ENCODE measurements at places on chromosomes 1 and 21.

DNA sequence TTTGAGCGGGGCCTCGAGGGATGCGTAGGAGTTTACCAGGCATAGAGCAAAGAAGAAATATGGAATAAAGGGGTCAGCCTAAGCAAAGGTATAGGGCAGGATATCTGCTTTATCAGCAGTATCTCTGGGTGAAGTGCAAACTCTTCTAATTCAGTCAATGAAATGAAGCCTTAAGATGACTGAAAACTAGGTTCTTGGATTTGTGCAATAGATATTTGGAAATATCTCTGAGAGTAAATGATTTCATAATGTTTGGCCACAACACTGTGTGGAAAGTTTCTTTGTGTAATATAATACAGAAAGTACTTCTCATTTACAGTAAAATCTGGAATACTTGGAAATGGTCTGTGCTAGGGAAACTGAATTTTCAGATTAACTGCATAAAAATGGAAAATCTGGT, 26.1 kb downstream of the KCNJ15 start:
- DNase-seq = no peak

- no peak for DNase-seq
These were observed 60.9 kb downstream of the FGGY start for GRCh38 chr1:59357645-59358320.

GRCh38 chr1:196387766-196388165, 220.5 kb downstream of the KCNT2 start:
- no peak for DNase-seq

GRCh38 chr1:20167126-20167525, 18.8 kb upstream of the UBXN10 start:
- DNase-seq = no peak

DNA sequence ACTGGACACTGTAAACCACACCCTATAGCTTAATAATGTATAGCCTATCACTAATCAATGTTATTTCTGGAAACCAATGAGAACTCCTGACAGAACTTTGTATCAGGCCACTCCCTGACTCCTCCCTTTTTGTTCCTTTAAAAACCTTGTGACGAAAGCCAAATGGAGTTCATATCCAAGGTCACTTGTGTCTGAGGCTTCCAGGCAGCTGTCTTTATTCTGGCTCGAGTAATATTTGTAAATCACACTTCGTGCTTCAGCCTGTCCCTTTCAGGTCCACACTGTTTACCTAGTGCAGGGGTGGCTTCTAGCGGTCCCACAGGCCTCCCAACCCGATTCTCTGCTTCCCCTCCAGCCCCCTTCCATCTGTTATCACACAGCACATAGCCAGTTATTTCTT, 16.2 kb upstream of the CAPN9 start:
- DNase-seq = no peak

GRCh38 chr1:55055084-55055882, 15.9 kb downstream of the PCSK9 start:
- no peak for DNase-seq

- DNase-seq = no peak
These were observed 73.9 kb upstream of the ANGPTL1 start for GRCh38 chr1:178944729-178945128.

DNA sequence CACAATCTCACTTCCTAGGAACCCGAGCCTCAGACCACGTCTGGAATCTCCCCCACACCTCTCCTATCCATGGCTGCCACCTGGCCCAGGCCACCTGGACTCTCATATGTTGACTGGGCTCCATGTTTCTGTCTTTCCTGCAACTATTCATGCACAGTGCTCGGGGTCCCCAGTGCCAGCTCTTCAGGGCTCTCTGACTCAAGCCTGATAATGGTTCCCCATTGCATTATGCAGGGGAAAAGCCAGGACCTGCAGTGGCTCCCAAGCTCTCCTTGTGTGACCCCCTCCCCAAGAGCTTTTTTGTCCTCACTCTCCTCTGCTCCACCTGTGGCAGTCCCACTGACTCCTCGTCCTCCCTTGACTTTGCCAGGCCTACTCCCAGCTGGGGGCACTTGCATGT, 417.6 kb downstream of the NPHP4 start:
- DNase-seq = no peak

- DNase-seq = no peak
These were observed 180.1 kb upstream of the IVNS1ABP start for GRCh38 chr1:185497177-185497576.

DNA sequence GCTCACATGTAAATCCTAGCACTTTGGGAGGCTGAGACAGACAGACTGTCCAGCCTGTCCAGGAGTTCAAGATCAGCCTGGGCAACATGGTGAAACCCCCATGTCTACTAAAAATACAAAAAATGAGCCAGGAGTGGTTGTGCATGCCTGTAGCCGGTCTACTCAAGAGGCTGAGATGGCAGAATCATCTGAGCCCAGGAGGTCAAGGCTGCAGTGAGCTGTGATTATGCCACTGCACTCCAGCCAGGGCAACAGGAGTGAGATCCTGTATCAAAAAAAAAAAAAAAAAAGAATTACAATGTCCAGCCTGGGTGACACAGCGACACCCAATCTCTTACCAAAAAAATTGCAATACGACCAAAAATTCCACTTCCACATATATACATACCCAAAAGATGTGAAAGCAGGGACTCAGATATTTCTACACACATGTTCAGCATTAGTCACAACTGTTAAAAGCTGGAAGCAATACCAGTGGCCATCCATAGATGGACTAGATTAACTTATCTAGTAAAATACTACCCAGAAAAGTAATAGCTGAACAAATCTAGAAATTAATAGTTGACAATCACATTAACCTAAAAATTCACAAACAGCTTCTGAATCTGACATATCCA, 49.2 kb downstream of the ASH1L start:
- DNase-seq = no peak

GRCh38 chr1:81679942-81680341, 120.8 kb upstream of the ADGRL2 start:
- DNase-seq = no peak

- no peak for DNase-seq
These were observed 158.8 kb downstream of the CLIC6 start for GRCh38 chr21:34827445-34828235.

DNA sequence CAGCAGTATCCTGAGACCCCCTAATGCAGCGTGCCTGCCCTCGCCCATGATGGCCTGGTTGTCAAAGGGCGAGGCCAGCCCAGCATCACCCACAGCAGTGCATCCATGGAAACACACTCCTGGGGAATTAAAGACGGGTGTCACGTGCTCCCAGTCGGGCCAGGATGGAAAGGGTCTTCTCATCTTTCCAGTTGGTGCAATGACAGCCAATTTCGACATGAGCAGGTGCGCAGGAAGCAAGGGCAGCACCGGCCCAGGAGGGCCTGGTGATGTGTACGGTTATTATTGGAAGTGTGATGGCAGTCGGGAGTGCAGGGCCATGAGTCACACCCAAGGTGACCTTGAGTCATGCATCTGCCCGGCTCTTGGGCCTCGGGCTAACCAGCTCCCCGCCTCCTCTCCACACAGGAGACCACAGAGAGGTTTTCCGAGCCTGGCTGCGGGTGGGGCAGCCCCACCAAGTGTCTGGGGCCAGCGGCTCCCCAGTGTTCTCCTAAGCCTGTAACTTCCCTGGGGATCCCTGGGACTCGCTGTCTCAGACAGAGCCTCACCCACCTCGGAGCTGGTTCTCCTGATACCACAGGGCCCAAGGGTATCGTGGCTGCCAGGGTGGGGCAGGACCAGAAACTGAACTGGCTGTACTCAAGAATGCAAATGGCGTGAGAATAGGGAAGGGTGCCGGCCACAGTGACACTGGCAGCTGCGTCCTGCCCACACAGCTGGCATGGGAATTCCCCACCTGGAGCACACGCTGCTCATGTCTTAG, 119.8 kb downstream of the SIK1 start:
- DNase-seq = no peak

- no peak for DNase-seq
These were observed 109.5 kb upstream of the KIF26B start for GRCh38 chr1:245045087-245045881.

DNA sequence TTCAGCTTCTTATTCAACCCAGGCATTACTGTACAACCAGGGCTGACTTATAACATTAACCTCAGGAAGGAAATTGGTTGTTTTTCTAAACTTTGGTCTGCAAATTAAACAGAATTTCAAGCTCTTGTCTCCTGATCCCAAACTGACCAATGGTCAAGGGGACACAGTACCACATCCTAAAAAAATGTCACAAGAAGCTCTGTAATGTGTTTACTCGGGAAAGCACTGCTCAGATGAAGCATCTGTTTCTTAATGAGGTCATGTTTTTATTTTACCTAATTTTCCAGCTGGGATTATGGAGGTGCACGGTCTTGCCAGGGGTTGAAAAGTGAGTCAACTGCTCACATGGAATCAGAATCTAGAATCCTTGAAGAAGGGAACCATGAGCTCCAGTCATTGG, 18.7 kb downstream of the ADAMTS5 start:
- DNase-seq = no peak

DNA sequence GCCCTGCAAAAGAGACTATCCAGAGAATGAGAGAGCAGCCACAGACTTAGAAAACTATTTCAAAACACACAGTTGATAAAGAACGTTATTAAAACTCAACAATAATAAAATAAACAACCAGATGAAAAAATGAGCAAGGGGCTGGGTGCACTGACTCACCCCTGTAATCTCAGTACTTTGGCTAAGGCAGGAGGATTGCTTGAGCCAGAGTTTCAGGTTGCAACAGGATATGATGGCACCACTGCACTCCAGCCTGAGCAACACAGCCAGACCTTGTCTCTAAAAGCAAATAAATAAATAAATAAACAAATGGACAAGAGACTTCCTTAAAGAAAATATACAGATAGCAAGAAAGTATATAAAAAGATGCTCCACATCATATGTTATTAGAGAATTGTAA, 144.6 kb downstream of the LRRIQ3 start:
- no peak for DNase-seq

GRCh38 chr1:218990019-218990418, 183.7 kb upstream of the LYPLAL1 start:
- DNase-seq = no peak

- DNase-seq = no peak
These were observed 1.4 kb upstream of the FAM151A start for GRCh38 chr1:54624466-54625464.

- peak; percentile 46 for DNase-seq
These were observed 581 bp downstream of the SSU72 start for GRCh38 chr1:1573843-1574720.

GRCh38 chr1:243315893-243316292, 60.1 kb downstream of the SDCCAG8 start:
- no peak for DNase-seq

- no peak for DNase-seq
These were observed 39.7 kb downstream of the CD34 start for GRCh38 chr1:207871117-207871649.

GRCh38 chr1:237838320-237838719, 52.4 kb downstream of the ZP4 start:
- no peak for DNase-seq

DNA sequence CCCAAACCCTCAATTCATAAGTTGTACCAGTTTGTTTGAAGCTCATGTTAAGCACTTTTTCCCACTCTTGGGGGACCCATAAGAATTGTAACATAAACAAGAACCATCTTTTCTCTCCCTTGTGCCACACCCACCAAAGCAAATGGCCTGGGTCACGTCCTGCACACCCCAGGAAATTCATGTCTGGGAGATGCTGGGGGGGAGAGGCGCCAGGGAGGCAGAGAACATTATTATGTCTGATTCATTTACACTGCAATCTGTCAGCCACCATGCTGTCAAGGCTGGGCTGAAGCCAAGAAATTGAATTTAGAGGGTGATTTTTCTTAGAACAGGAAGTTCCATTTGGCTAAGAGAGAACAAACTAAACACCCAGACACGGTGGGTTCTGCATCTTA, 37.2 kb upstream of the IPO9 start:
- DNase-seq = peak; percentile 81

GRCh38 chr1:2556277-2556677, at the start of gene TNFRSF14:
Gene TNFRSF14, plus strand, starts transcription at chr1:2556371. Its CDS starts 294 bp downstream, at chr1:2556665.
- DNase-seq = no peak

DNA sequence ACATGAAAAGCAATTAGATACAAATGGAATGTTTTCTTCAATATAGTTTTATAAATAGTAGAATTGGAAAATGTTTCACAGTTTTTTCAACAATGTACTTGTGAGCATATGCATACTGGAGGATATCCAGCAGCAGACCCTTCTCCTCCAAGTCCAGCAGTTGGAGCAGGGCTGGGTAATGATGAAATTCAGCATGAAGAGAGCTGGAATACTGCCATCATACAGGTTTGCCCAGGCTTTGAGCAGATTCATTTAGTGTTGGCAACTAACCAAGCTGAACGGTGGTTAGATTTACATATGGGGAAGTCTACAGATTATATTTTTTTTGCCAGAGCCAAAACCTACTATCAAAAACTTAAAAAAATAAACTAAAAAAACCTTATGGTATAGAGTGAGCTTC, 38.3 kb downstream of the WDR3 start:
- peak; percentile 73 for DNase-seq

GRCh38 chr1:19258353-19258752, 6.7 kb downstream of the MRTO4 start:
- DNase-seq = no peak

DNA sequence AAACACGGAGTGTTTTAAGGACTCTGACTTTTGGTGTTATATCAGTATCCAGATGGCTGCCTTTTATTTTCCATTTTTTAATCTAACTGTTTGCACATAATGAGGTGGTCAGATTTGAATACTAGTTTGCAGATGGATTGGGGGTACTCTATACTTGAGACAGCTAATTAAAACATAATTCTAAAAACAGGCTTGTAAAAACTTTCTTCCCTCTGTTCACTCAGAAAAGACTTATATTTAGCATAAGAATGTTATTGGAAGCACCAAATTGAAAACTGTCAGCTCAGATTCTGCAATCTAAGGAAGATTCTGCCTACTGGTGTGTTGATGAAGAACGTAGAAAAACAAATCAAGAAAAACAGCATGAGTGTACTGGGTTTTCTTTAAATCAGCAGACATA, 44.0 kb upstream of the NRIP1 start:
- DNase-seq = no peak

DNA sequence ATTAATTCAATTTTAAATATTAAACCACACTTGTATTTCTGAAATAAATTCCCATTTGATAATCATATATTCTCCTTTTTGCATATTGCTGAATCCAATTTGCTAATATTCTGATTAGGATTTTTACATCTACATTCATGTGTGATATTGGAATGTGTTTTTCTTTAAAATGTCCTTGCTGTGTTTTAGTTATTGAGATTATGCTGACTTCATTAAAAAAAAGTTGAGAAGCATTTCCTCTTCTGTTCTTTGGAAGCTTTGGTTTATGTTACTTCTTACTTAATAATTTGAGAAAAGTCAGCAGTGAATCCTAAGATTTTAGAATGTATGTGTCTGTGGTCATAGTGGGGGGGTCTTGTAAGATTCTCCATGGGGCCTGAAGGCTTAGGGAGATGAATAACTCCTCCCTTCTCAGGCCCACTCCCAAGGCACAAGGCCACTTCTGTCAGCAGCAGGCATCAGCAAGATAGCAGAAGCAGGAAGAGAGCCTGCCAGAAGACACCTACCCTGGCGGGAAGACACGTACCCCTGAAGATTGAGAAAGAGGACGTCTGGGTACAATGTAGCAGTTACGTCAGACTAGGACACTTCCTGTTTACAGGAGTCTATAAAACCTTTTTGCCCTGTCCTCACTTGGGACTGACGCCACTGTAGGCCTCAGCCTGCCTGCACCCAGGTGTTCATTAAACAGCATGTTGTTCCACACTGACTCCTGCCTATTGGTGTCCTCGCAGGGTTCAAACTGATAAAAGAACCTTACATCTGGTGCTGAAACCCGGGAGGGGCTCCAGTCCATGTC, 56.9 kb downstream of the ODF2L start:
- no peak for DNase-seq

- DNase-seq = no peak
These were observed 354.0 kb upstream of the DUSP10 start for GRCh38 chr1:222095606-222096475.
